ENCODE measurements at places on chromosomes 3 and 15.

DNA sequence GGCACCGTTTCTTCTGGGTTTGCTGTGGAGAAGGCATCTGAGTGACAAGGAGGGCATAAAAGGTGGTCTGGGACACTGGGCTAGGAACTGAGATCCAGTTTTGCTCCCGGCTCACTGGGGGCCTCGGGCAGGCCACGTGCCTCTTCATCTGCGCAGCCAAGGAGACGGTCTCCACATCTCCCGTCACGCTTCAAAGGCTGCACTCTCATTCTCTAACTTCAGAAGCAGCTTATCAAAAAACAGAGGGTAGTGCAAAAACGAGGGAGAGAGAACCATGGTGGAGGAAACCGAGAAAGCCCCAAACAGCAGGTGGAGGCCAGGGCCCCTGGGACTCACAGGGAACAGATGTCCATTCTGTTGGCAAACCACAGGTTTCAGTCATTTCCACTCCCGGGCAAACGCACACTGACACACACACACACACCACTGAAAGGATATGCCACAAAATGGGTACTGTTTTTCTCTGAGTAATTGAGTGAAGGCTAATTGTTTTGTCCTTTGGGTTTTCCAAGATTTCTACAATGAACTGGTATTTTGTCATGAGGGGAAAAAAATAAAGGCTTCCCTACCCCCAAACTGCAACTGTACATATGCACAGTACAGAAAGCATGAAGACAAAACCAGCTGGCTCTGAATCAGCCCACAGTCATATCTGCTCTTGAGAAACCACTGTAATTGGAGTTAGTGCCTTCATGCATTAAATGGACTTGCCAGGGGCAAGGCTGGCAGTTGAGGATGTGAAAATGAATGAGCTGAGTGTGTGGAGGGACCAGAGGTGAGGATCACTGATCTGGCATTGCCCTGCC lies 71.9 kb downstream of the MGLL start:
- no peak for DNase-seq
- no peak overlapping the region for H3K4me3 ChIP-seq
- H3K4me1 ChIP-seq: peaks cover 21% of the 10 kb centered on the region
- H3K36me3 ChIP-seq: no peaks in the 10 kb centered on the region

GRCh38 chr3:109023656-109024254 lies 70.1 kb upstream of the GUCA1C start:
- H3K4me3 ChIP-seq: no peak overlapping the region
- H3K36me3 ChIP-seq: no peaks in the 10 kb centered on the region
- DNase-seq: peak; percentile 59
- H3K4me1 ChIP-seq: no peaks in the 10 kb centered on the region

- H3K27ac ChIP-seq: no peak overlapping the region
- DNase-seq: no peak
- no peaks in the 10 kb centered on the region for H3K36me3 ChIP-seq
- no peak overlapping the region for H3K4me3 ChIP-seq
- H3K27me3 ChIP-seq: peaks cover 20% of the 10 kb centered on the region
Measured at GRCh38 chr15:69953051-69953450, 144.7 kb downstream of the TLE3 start.

- peaks cover 46% of the 10 kb centered on the region for H3K36me3 ChIP-seq
- peaks cover 15% of the 10 kb centered on the region for H3K4me1 ChIP-seq
- DNase-seq: no peak
- no peaks in the 10 kb centered on the region for H3K27me3 ChIP-seq
- no peak overlapping the region for H3K27ac ChIP-seq
Measured at GRCh38 chr15:42239528-42240182, 31.6 kb upstream of the VPS39 start.

- H3K36me3 ChIP-seq: no peaks in the 10 kb centered on the region
- H3K4me3 ChIP-seq: no peak overlapping the region
- DNase-seq: no peak
- no peaks in the 10 kb centered on the region for H3K27me3 ChIP-seq
- no peak overlapping the region for H3K27ac ChIP-seq
Measured at GRCh38 chr3:48569808-48570450, 6.3 kb upstream of the UCN2 start.

DNA sequence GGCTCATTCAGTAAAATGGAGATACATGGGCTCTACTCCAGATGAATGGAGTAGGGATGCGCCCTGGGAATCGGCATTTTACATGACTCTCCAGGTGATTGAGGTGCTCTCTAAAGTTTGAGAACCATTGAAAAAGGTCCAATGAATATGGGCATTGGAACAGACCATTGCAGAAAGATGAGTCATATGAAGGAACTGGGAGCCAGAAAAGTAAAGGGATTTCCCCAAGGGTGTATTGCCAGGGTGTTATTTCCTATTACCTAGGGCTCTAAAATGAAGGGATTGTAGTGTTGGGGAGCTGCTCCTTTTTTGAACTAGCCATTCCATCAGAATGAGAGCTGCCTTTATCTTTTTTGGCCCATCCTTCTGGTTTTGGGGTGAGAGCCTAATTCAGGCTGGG lies 21.7 kb downstream of the CLDN11 start:
- H3K4me3 ChIP-seq: no peak overlapping the region
- peaks cover 7% of the 10 kb centered on the region for H3K27me3 ChIP-seq
- peaks cover 4% of the 10 kb centered on the region for H3K4me1 ChIP-seq
- no peak overlapping the region for H3K27ac ChIP-seq

DNA sequence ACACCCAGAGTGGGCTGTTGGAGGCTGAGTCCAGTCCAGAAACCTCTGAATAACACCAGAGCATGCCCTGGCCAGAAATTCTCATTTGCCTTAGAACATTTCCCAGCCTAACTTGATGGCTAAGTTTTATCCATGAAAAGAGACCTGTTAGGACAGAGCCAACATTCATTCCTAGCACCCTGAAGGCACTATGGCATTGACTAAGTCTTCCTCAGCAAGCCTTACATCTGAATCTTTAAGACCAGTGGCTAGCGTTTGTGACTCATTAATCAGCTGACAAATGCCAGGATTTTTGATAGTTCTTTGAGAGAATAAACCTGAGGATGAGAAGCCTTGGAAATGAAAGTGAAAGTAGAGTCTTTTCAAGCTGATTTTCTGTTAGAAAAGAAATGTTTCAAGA lies 1087.1 kb upstream of the ALCAM start:
- no peak for DNase-seq
- H3K27me3 ChIP-seq: no peaks in the 10 kb centered on the region
- no peaks in the 10 kb centered on the region for H3K36me3 ChIP-seq
- no peak overlapping the region for H3K27ac ChIP-seq
- no peaks in the 10 kb centered on the region for H3K4me1 ChIP-seq

DNA sequence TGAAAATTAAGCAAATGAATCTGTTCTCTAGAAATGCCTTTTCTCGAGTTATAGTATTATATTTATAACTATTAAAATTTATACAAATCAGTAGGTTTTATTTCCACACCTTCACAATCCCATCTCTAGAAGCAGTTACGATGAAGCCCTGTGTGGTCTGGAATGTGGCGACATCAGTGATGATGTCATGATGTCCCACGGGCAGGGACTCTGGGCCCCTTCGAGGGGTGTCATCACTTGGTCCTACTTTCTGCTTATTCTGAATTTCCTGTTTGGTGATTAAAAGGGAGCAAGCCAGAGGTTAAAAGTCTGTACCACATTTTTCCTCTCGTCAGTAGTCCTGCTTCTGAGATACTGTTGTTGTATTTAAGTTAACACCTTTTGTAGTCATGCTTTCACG lies 67.4 kb downstream of the PIK3R4 start:
- no peaks in the 10 kb centered on the region for H3K27me3 ChIP-seq
- DNase-seq: no peak
- no peak overlapping the region for H3K4me3 ChIP-seq

DNA sequence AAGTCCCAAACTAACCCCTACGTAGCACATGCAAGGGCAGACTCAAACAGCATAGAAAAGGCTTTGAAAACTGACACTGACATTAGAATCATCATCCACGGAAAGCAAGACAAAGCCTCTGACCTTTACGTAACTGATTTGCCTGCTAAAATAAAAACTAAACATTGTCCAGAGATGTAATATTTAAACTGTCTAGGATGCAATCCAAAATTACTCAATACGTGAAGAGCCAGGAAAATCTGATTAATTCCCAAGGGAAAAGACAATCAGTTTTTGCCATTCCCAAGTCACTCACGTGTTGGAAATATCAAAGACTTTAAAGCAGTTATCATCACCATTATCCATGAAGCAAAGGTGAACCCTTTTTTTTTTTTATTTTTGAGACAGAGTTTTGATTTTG lies 13.3 kb upstream of the IQCF1 start:
- peaks cover 14% of the 10 kb centered on the region for H3K27me3 ChIP-seq
- H3K36me3 ChIP-seq: no peaks in the 10 kb centered on the region
- no peaks in the 10 kb centered on the region for H3K4me1 ChIP-seq
- H3K4me3 ChIP-seq: no peak overlapping the region

GRCh38 chr3:186619787-186620212 lies 6.9 kb downstream of the AHSG start:
- H3K27ac ChIP-seq: no peak overlapping the region
- H3K36me3 ChIP-seq: no peaks in the 10 kb centered on the region
- no peak for DNase-seq
- peaks cover 18% of the 10 kb centered on the region for H3K4me1 ChIP-seq
- H3K4me3 ChIP-seq: no peak overlapping the region

DNA sequence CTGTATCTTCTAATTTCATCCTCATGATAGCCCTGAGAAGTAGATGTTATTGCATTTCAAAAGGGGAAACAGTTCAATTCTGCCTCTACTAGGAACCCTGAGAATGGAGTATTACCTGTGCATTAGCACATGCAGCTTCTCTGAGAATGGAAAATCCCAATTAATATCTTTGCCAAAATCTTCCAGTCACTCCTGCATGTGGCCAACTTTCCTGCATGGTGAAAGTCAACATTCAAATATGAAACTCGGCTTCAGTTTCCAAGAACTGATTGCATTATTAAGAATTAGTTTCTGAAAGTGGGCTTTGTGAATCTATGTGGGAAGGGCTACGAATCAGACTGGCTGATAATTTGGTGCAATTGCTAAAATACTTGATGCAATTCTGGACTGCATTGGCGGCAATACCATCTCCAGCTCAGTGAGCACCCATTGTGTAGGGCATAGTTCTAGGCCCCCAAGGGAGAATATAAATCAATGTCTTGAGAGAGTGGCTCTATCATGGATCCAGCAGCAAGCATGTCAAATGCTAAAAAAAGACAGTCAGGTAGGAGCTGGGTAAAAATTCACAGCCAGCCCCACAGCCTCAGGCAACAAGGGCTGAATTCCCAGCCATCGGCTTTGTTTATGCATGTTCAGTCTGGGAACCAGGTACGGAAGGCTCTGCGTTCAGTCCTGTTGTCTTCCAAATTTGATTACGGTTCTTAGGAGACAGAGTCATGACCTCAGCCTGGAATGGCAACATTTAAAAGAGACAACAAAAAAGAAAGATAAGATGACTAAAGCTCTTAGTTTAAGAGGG lies 18.8 kb upstream of the BCL6 start:
- H3K4me3 ChIP-seq: no peak overlapping the region
- no peak overlapping the region for H3K27ac ChIP-seq
- peaks cover 18% of the 10 kb centered on the region for H3K4me1 ChIP-seq
- no peak for DNase-seq
- H3K27me3 ChIP-seq: no peaks in the 10 kb centered on the region
- H3K36me3 ChIP-seq: peaks cover 6% of the 10 kb centered on the region

DNA sequence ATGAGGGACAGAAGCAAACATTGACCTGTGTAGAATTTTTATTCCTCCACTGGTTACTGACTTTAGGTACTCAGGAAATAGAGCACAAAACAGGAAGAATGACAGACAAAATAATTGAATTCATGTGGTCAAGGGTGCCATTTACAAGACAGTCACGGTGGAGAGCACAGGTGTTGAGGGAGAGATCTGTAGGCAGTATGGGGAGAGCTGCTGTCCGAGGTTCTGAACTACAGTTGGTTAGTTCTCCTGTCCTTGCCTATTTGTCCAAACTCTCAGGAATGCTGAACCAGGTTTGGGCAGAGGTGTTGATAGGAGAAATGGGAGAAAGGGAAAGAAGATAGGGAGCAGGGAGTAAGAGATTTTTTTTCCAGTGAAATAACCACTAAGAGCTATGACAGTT lies 178.5 kb upstream of the ZBTB20 start:
- H3K27me3 ChIP-seq: no peaks in the 10 kb centered on the region
- peak; percentile 33 for DNase-seq
- no peaks in the 10 kb centered on the region for H3K4me1 ChIP-seq

- peaks cover 4% of the 10 kb centered on the region for H3K36me3 ChIP-seq
- no peak overlapping the region for H3K4me3 ChIP-seq
- peaks cover 49% of the 10 kb centered on the region for H3K4me1 ChIP-seq
- H3K27ac ChIP-seq: peak overlapping the region; percentile 50
Measured at GRCh38 chr3:43243590-43244587, 42.5 kb upstream of the SNRK start.

GRCh38 chr3:114025451-114025850 lies 30.9 kb downstream of the CCDC191 start:
- H3K27me3 ChIP-seq: no peaks in the 10 kb centered on the region
- H3K27ac ChIP-seq: no peak overlapping the region
- H3K36me3 ChIP-seq: no peaks in the 10 kb centered on the region
- H3K4me1 ChIP-seq: no peaks in the 10 kb centered on the region

DNA sequence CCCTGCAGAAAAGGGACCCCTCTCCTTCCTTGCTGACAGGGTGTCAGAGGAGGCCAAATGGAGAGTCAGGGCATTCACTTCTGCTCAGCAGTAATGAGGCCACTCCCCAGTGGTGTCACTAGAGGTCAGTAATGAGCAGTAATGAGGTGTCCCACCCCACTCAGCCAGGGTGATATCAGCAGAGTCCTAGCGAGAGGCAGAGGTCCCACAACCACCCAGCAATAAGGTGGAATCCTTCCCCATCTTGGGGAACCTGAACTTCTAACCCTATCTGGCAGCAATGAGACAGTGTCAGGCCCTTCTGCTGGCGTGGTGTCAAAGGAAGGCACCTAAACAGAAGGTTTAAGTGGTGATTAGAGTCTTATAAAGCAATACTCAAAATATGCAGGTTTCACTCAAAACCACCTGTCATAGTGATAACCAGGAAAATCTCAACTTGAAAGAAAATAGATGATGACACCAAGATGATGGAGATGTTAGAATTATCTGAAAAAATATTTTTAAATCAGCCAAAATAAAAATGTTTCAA lies 12.9 kb downstream of the OCA2 start:
- no peak overlapping the region for H3K4me3 ChIP-seq
- H3K27me3 ChIP-seq: peaks cover 23% of the 10 kb centered on the region
- H3K27ac ChIP-seq: no peak overlapping the region
- peaks cover 5% of the 10 kb centered on the region for H3K36me3 ChIP-seq
- DNase-seq: peak; percentile 75
- peaks cover 14% of the 10 kb centered on the region for H3K4me1 ChIP-seq

GRCh38 chr3:182524711-182525401 lies 268.4 kb upstream of the ATP11B start:
- no peak overlapping the region for H3K4me3 ChIP-seq
- no peaks in the 10 kb centered on the region for H3K4me1 ChIP-seq
- H3K36me3 ChIP-seq: no peaks in the 10 kb centered on the region
- no peaks in the 10 kb centered on the region for H3K27me3 ChIP-seq
- H3K27ac ChIP-seq: no peak overlapping the region

Data from activated CD8-positive, alpha-beta T cell treated with anti-CD3 and anti-CD28 coated beads, Interleukin-2, amount 10 ng/mL, durations not matched to agents 7 days and 5 days (primary cell).